ENCODE measurements at places on chromosomes 5 and 9.

GRCh38 chr9:127554966-127555839, 56.9 kb upstream of the STXBP1 start:
- DNase-seq, result no peak

DNA sequence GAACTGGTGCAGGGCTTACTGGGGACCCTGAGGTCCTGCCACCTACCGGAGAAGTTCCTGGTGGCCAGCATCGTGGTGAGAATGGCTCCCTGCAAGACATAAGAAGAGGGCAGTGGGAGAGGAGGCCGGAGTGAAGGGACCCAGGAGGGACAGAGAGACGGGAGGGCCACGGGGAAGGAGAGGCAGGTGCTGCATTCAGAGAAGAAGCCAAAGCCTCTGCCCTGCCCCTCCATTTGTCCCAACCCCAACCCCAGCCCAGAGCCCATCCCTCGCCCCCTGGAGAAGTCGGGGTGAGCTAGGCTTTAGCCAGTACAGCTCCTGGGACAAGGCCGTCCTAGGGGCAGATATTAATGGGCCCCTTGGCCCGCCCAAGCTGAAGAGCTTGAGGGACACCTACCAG, 41.8 kb downstream of the CAMK2A start:
- no peak for DNase-seq

GRCh38 chr9:124342776-124343485, 72.3 kb downstream of the PSMB7 start:
- peak; percentile 84 for DNase-seq

- DNase-seq, result no peak
Observed at GRCh38 chr5:174837919-174838902, 113.8 kb downstream of the MSX2 start.

GRCh38 chr5:69007163-69007562, 86.7 kb upstream of the SLC30A5 start:
- no peak for DNase-seq

GRCh38 chr5:53095931-53096525, 13.5 kb downstream of the MOCS2 start:
- DNase-seq, result peak; percentile 65

DNA sequence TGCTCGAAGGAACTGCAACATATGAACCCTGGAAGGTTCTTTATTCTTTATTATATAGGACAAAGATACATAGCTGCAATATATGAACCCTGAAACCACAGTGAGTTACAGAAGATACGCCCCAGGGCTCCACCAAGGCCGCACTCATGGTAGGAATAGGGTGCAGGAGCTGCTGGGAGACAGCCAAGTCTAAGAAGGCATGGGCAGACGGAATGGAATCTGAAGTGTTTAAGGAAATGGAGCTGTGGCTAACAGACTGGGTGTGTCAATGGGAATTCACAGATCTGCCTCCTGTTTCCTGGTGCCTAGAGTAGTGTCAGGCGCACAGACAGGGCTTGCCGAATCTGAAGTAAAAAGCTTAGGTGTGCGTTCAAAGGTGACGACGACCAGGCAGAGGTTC, 286.4 kb downstream of the DENND1A start:
- no peak for DNase-seq

GRCh38 chr5:7759257-7759871, 91.6 kb downstream of the CFAP90 start:
- no peak for DNase-seq

GRCh38 chr5:38473008-38473407, 83.4 kb downstream of the LIFR start:
- no peak for DNase-seq

- no peak for DNase-seq
Observed at GRCh38 chr9:128362774-128363173, 8.4 kb upstream of the URM1 start.

DNA sequence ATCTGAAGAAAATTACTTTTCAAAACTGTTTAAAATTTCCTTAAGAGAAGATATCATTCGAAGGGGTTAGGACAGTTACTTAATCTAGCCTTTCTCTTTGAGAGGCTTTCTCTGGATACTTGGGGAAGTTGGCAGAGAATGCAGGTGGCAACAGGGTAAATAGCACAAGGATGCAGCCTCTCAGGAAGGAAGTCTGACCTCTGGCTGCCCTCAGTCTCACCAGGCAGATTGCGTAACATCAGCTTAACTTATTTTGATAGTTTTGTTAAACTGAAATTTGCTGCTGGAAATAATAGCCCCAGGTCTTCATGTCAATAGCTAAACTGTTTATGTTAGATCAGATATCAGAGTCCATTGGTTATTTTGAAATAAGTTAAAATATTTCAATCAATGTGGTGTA, 20.4 kb downstream of the CCDC192 start:
- DNase-seq, result no peak

DNA sequence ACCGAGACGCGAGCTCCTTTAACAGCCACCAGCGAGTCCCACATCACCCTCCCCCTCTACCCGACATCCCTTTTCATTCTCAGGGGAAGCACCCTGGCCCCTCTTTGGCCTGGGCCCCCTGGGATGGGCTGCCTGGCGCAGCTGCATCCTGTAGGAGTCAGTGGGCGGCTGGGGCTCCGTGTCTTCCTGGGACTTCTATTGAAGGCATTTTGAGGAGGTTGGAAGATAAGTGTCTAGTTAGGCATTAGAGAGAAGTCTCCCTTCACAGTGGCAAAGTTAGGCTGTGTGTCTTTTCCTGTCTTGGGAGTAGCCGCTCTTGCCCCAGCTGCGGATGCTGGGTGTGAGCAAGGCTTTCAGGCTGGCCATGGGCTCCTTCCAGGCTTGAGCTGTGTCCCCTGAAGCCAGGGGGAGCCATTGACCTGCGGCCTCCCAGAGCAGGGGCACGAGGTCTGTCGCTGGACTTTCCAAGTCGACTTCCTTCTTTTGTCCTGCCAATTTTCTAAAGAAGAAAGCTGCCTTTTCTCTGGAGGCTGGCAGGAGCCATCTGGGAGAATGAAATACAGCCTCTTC, 18.6 kb upstream of the NKD2 start:
- DNase-seq, result no peak

- peak; percentile 6 for DNase-seq
Observed at GRCh38 chr9:115952430-115953292, 200.9 kb upstream of the PAPPA start.

GRCh38 chr5:134077926-134078580, 36.4 kb upstream of the TCF7 start:
- DNase-seq, result no peak

DNA sequence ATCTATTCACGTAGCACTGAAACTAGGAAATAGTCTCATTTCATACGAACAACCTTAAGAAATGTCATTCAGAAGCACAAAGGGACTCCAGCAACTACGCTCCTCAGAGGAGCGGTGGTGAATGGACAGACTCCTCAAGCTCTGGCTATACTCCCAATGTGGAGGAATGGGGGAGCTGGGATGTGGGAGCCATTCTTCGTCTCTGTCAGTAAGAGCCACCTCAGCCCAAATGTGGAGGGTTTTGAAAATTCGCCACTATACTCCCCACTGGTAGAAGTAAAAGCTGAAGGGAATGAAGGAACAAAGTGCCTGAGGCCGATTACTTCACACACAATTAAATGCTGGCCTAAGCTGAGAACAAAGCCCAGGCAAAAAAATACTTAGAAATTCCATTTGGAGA, 96.3 kb downstream of the ADAMTS12 start:
- DNase-seq, result no peak

GRCh38 chr5:181173027-181173419, 25.6 kb downstream of the OR2V2 start:
- no peak for DNase-seq

- peak; percentile 94 for DNase-seq
Observed at GRCh38 chr5:136058039-136058971, 29.5 kb downstream of the TGFBI start.

DNA sequence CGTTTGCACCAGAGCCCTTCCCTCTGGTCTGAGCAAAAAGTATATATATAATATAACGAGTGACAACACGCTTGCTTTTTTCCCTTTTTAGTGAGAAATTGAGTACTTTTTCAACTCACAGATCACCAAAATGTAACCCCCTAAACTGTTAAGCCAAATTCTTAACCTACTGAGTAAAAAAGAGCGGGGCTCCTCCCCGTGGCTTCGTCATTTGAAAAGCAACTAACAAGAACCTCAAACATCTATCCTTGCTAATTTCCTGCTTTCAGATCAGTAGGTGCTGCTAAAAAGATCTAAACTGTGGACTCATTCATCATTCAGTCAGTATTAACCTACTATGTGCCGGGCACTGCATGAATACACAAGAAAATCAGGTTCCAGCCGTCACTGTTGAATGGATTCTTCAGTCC, 1.0 kb upstream of the PTBP3 start:
- DNase-seq, result peak; percentile 62

DNA sequence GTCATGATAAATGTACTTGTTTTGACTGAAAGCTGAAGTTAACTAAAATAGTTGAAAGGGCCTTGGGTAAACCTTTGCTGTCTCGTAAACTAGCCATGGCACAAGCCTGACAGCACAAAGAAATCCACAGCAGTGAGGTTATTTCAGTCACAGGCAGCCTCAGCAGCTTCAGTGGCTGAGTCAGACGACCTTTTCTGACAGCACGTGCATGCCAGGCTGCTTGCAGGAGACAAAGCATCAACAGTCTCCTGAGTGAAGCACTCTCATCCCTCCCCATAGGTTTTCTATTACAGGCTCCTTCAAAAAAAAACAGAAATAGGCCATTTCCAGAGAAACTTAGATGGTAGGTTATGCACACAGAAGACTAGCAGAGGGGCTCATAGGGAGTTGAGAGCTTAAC, 34.6 kb downstream of the OXCT1 start:
- DNase-seq, result peak; percentile 43

- DNase-seq, result peak; percentile 52
Observed at GRCh38 chr5:169181814-169182213, 119.1 kb downstream of the SLIT3 start.

DNA sequence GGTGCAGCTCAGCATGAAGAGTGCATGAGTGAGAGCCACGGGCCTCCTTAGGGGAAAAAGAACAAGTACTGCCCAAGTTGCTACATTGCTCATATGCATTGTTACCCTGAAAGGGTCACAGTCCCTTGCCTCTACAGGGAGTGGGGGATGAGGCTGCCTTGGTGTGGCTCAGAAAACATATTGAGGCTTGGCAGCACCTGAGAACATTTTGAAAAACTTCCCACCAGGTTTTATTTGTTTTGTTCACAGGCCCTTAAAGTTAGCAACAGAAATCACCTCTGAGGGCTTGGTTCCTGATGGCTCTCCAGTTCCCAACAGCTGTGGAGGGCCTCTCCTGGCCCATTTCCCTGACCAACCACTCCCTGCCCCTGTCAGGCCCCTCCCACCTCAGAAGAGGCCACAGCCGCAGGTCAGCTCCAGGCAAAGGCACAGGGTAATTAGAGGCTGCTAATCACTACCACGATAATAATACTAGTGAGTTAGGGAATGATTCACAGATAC, 90.7 kb upstream of the ADRA1B start:
- DNase-seq, result no peak

GRCh38 chr9:3401221-3401954, 124.4 kb downstream of the RFX3 start:
- DNase-seq, result no peak

GRCh38 chr5:8376478-8376877, 507.5 kb downstream of the MTRR start:
- DNase-seq, result no peak

DNA sequence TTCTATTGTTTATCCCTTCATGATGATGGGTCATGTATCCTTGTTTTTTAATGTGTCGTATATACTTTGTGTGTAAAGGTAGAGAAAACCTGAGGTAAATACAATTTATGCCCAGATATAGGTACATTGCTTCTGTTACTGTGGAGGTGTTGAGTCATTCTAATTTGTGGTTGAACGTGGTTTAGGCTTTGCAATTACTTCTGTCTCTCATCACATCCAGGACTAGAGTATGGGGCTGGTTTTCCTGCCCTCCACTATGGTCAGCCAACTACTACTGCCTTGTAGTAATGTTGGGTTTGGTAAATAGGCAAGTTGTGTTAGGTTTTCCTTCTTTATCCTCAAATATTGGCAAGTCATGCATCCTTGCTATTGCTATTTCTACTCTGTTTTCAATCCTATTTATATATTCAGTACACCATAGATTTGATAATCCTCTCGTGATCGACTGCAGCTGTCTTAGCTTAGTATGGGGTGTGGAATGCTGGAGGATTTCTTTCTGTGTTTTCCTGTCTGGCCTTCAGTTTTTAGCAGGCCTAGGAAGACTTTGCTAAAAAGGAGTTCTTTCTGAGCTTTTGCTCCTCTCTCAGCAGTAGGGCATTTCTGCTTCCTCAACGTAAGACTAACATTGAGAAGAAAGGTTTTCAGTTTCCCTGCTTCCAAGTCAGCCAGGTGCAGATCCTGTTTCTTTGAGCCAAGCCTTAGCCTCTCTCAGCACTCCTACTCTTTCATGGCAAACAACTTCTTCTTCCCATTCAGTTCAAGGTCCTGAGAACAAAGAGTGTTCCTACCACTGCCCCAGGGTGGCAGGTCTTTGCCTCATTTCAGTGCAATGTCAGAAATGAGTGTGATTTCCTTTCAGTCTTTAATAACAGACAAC, 844.4 kb upstream of the CDH18 start:
- no peak for DNase-seq

DNA sequence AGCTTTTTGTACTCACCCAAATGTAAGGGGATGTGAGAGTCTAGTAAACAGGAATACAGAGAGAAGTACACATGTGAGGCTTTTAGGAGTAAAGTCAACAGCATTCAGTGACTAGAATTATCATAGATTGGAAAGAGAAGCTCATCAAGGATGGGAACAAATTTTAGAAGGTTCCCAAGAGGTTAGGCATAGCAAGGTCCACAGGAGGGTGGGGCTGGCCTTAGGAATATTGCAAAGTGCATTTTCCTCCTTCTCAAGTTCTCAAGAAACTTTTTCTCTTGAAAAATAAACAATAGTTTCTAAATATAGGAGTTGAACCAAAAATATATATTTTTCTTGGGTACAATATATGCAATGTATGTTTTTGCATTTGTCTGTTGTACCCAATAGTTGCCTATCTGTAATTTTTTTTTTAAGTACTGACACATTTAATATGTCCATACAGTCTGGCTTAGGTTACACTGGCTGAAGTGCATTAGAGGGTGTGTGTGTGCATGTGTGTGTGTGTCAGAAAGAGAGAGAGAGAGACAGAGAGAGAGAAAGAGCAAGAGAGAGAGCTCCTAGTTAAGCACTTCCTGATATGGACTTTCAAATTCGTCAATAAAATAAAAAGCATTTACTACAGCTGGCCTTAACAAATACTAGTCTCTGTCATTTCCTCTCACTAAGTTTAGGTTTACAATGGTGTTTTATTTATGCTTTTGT, 62.2 kb downstream of the SNX18 start:
- no peak for DNase-seq

GRCh38 chr9:69444791-69445190, 119.8 kb downstream of the ENTREP1 start:
- no peak for DNase-seq

GRCh38 chr5:136037001-136037705, 8.4 kb downstream of the TGFBI start:
- peak; percentile 29 for DNase-seq
